ENCODE measurements at places on chromosomes 4 and X.

DNA sequence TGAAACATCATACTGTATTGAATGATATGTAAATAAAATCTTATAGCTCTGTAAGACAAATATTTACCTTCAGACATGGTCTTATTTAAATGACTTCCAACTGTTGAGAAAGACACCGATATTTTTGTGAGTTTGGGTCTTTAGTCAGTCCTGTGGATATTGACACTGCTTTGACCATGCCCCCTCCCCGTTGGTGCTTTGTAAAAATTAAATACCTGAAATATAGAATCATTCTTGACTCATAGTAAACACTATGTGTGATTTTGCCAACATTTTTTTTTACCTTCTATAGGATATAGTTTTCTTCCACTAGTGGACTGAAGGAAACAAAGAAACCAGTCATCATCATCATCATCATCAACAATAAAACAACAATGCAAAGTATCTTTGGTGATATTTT lies 114.3 kb upstream of the HS3ST1 start:
- DNase-seq: no peak

DNA sequence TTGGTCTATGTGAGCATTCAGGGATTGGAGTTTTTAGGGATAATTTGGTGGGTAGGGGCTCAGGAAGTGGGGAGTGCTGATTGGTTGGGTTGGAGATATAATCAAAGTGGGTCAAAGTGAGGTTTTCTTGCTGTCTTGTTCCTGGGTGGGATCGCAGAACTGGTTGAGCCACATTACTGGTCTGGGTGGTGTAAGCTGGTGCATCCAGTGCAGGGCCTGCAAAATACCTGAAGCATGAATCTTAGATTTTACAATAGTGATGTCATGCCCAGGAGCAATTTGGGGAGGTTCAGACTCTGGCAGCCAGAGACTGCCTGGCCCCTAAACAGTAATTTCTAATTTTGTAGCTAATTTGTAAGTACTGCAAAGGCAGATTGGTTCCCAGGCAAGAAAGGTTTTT lies 665.6 kb upstream of the PRKX start:
- DNase-seq: no peak

- DNase-seq: no peak
Observed at GRCh38 chrX:11399489-11400094, 106.4 kb downstream of the AMELX start.

- DNase-seq: no peak
Observed at GRCh38 chrX:78029663-78030062, 60.2 kb upstream of the PGAM4 start.

- no peak for DNase-seq
Observed at GRCh38 chr4:82215039-82215438, 158.8 kb downstream of the HNRNPD start.

DNA sequence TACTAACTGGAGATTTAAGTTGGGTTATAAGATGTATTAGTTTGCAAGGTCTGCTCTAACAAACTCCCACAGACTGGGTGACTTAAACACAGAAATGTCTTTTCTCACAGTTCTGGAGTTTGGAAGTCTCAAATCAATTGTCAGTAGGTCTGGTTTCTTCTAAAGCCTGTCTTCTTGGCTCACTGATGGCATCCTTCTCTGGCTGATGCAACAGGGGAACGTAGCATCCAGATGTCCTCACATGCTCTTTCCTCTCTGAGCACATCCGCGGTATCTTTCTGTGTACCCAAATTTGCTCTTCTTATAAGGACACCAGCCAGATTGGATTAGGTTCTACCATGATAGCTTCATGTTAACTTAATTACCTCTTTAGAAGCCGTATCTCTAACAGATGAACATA lies 63.2 kb upstream of the BMP3 start:
- no peak for DNase-seq

All from effector memory CD4-positive, alpha-beta T cell (primary cell).